ENCODE measurements at places on chromosomes 5 and 9.

DNA sequence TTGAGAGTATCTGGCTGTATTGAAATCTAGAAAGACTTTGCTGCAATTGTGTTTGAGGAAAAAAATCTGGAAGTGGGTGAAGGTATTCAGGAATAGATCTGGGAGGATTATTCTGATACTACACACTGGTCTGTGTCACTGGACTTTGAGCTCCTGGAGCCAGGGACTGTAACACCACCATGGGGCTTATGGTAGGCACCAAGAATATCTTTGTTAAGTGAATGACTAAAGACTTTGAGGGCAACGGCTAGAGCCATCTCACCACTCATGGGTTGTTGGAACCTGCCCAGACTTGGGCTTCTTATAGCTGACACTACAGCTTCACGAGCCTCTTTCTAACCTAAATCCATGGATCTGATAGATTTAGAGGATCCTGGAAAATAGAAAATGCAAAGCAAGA, 10.2 kb downstream of the NFX1 start:
- no peak for DNase-seq

DNA sequence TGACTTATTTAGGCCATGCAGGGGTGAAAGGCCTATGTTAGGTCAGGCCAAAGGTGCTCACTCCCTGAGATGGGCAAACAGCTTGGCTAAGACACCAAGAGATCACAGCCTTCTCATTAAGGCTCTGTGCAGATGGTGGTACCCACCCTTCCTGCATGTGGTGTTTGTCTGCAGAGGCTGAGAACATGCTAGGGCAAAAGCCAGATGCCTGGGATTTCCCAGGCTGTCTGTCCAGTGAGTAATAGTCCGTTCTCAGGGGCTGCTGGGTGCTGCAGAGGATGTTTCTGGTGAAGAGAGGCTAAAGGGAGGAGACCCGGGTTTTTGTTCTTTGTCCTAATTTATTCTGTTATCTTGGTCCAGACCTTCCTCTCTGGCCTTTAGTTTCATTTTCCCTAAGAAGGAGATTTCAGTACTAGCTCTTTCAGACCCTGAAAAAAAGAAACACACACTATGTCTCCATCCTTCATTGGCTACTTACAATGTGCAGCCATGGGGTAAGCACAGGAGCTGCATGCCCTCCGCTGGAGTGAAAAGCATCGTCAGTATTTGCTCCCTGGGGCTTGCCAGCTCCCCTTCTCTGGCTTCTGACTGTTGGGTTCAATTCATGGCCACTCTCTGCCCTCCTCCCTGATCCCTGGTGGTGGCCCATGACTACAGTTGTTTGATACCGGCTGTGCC, 23.4 kb upstream of the GLRA1 start:
- peak; percentile 37 for DNase-seq

GRCh38 chr5:33808699-33809098, 83.1 kb downstream of the ADAMTS12 start:
- DNase-seq, result peak; percentile 41

DNA sequence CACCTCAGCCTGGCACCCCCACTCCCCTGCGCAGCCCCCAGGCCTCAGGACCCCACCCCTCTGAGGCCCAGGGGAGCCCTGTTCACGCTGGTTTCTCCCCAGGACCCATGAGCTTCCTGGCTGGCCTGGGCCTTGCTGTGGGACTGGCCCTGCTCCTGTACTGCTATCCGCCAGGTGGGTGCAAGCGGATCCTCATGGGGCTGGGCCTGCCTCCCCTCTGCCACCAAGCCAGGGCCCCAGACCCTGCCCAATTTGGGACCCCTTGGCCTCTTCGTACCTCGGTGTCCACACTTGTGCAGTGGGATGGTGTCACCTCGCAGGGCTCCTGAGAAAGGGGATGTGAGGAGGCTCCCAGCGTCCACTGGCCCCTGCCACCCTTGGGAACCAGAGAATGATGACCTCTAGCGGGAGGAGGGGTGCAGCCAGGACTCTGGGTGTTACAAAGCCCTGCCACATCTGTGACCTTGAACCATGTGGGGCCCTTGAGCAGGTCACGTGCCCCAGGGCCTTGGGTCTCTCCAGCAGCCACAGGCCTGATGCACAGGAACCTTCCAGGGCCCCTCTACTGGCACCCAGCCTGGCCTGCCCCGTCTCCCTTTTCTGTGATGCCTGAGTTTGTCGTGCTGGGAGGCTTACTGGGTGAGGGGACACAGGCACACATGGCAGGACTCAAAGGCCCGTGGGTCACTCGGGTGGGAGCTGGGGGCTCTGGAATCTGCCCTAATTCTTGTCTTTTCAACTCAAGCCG, 16.3 kb downstream of the CARD19 start:
- DNase-seq, result no peak

DNA sequence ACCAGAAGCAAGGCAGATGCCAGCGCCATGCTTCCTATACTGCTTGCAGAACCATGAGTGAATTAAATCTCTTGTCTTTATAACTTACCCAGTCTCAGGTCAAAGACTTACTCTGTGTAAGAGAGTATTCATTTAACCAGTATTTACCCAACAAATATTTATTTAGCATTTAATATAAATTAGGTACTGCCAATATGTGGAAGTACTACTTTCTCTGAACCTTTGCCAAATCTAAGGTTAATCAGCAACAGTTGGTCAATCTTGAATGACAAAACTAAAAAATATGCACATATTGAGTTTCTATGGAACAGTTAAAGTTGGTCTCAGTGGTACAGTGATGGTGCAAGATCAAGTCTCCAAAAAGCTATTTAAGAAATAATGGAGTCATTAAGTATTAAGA, 155.9 kb upstream of the CCNG1 start:
- no peak for DNase-seq

DNA sequence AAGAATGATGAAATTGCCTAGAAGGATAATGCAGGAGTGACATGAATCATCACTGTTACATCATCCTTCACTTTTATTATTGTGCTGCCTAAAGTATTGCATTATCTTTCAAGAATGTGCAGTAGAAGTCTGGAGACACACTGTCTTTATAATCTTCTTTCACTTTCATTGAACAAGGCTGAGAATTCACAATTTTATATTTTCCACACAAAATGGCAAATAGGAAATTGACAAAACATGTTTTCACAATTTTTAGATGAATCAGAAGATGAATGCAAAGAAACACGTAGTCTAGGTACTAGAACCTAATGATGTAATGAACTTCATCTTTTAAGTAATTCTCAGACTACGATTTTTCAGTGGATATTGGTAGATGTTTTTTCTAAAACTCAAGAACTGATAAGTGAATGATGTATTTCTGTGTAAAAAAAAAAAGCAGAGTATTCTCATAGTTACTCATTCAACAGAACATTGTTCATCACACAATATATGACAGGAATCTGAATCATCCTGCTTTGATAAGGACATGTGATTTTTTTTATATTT, 131.5 kb upstream of the GRHPR start:
- peak; percentile 85 for DNase-seq

GRCh38 chr9:93679536-93680442, 103.4 kb downstream of the PHF2 start:
- no peak for DNase-seq

DNA sequence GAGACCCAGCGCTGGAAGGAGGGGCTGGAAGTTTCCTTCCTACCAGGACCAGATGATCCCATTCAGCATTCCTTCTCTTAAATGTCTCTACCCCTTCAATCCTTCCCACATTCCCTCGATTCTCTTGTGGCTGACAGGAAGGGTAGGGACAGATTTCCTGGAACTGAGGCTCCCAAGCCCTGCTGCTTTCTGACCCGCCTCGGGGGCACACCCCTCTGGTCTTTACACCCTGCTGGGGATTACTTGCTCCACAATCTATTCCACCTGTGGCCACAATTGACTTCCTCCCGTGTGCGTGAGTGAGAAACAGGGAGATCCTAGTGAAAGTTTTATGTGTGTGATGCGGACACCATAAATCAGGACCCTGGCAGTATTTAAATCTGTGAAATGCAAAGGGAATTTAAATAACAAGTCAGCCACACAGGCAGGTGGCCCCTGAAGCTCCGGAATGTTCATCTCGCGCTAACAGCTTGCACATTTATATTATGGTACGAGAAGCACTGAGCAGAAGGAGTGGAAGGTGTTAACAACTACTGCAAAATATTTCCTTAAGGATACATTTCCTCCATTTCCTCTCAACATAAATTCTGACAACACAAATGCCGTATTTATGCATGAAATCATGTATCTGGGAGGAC, 237.5 kb downstream of the SLIT3 start:
- no peak for DNase-seq

GRCh38 chr9:105908069-105908468, 213.7 kb downstream of the TMEM38B start:
- DNase-seq, result no peak

DNA sequence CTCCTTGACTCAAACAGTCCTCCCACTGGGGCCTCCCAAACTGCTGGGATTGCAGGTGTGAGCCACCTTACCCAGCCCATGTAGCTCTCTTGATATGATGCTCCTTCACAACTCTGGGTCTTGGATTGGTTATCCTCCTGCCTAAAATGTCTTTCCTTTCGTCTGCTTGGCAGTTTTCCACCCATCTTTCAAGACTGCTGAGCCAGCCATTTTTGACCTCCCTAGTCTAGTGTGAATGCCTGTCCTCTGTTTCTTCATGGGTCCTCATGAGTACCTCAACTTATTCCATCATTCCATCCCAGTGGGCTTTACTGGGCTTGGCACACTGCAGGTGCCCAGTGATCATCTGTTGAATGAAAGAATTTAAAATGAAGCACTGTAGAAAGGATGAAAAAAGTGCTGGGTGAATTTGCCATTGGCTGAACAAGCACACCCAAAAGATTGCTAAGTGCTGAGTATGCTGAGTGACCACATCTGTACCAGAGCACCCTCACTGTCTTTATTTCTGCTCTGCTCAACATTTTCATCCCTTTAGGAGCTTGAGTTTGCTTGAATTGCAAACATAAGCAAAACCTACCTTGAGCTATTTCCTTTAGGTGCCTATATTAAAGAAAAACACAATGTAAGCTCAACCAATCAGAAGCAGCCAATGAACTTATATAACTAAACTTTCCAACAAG, 84.8 kb upstream of the FAM169A start:
- peak; percentile 31 for DNase-seq

DNA sequence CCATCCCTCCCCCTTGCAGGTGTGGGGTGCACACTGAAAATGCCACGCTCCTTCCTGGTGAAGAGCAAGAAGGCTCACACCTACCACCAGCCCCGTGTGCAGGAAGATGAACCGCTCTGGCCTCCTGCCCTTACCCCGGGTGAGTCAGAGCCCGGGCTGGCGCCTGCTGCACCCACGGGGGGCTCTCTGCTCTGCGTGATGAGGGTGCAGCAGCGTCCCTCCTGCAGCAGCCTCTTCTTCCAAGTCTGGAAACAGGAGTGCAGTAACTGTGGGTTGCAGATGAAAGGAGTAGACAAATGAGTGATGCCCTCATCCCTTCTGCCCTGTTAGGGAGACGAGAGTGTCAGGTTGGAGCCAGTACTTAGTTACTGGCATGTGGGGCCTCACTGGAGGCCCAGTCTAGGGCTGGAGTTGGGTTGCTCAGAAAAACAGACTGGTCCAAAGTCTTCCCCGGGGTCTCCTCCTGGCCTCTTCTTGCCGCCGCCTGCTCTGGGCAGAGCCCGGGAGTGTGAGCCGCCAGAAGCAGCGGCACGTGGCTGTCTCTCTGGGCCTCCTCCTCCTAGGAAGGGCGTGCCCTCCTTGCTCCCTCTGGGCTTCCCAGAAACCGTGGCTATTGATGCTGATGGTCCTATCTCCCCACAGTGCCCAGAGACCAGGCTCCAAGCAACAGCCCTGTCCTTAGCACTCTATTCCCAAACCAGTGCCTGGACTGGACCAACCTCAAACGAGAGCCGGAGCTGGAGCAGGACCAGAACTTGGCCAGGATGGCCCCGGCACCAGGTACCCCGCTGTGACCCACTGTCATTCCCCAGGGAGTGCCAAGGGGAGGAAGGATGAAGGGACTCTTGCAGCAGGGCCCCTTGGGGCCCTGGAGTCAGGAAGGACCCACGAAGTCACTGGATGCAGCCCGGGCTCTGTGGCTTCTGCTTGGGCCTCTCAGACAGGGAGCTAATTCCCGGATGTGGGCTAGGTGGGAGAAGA, 8.4 kb downstream of the GFI1B start:
- DNase-seq, result peak; percentile 30

- peak; percentile 74 for DNase-seq
Measured at GRCh38 chr5:178279723-178280438, 47.3 kb upstream of the PHYKPL start.

GRCh38 chr5:145825751-145826180, 9.4 kb downstream of the PRELID2 start:
- DNase-seq, result peak; percentile 63

- DNase-seq, result no peak
Measured at GRCh38 chr5:135444881-135445280, 2.3 kb downstream of the DCANP1 start.

All from EL (cell line).